ENCODE measurements at places on chromosomes 1 and 21.

DNA sequence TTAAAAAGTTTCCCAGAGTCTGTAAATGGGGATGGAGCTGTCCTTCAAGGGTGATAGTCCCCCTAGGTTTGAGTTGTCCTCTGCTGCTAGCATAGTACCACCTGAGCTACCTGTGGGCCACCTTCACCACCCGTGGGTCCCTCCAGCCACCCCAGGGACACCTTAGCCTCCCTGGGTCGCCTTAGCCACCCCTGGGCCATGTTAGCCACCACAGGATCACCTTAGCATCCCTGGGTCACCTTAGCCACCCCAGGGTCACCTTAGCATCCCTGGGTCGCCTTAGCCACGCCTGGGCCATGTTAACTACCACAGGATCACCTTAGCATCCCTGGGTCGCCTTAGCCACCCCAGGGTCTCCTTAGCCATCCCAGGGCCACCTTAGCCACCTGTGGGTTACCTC is 67.1 kb downstream of the ADARB1 start:
- DNase-seq: no peak
- H3K27me3 ChIP-seq: no peaks in the 10 kb centered on the region
- H3K4me1 ChIP-seq: peaks cover 10% of the 10 kb centered on the region
- H3K27ac ChIP-seq: no peak overlapping the region
- no peak overlapping the region for H3K4me3 ChIP-seq

GRCh38 chr1:22749503-22749902 is 38.9 kb downstream of the EPHB2 start:
- DNase-seq: no peak
- no peaks in the 10 kb centered on the region for H3K27me3 ChIP-seq
- H3K36me3 ChIP-seq: no peaks in the 10 kb centered on the region
- H3K27ac ChIP-seq: no peak overlapping the region

- no peaks in the 10 kb centered on the region for H3K36me3 ChIP-seq
- no peak for DNase-seq
- no peak overlapping the region for H3K27ac ChIP-seq
- no peak overlapping the region for H3K4me3 ChIP-seq
- no peaks in the 10 kb centered on the region for H3K4me1 ChIP-seq
Measured at GRCh38 chr1:186634511-186634910, 45.7 kb downstream of the PTGS2 start.

- no peaks in the 10 kb centered on the region for H3K36me3 ChIP-seq
- H3K4me1 ChIP-seq: no peaks in the 10 kb centered on the region
- H3K27ac ChIP-seq: no peak overlapping the region
- no peak for DNase-seq
Measured at GRCh38 chr1:31742462-31743212, 21.5 kb downstream of the ADGRB2 start.

- no peak overlapping the region for H3K4me3 ChIP-seq
- H3K4me1 ChIP-seq: no peaks in the 10 kb centered on the region
- H3K27me3 ChIP-seq: no peaks in the 10 kb centered on the region
Measured at GRCh38 chr1:33686551-33686950, 177.3 kb upstream of the HMGB4 start.
